Prostate gland (tissue), 2 donors: ENCODE measurements at places on chromosomes 1 and 21. TPM values are rescaled to one million over a fixed set of nuclear protein-coding genes. Genes with fewer than 3 reads are reported as not detected.
A peak's percentile ranks its signal among the peaks of the same experiment; 100 is the strongest.

Gene SRSF10
- total RNA-seq, result 94.9 TPM

Gene RPE65
- 0.57 TPM for total RNA-seq

Gene ALPL
- total RNA-seq, result 15.6 TPM

DNA sequence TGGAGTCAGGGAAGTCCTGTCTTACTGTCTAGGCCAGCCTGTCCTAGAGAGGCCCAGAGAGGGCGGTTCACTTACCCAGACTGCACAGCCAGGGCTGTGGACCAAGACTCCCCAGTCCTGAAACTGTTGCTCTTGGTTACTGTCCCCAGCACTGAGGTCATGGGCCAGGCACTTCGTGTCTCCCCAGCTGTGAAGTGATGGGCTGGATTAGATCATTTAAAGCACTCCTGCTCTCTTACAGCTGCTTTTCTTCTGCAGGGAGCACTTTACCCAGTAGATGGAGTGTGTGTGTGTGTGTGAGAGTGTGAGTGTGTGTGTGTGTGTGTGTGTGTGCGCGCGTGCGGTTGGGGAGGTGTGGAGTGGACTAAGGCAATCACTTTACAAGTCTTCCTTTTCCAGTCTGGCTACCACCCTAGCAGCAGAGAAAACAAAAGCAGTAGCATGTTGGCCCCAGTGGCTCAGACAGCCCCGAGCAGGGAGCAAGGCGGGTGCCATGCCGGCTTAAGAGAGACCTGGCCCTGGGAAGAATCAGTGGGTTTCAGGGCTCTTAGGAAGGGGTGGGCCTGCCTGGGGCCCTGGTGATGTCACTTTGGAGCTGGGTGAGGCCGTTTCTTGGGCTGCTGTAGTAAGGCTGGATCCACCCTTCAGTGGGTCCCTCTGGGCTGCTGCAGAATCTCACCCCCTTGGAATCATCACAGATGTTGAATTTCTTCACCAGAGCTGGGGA lies 2.4 kb downstream of the SPSB1 start:
- H3K4me3 ChIP-seq, result peak overlapping the region; percentile 81
- DNase-seq, result no peak
- H3K27ac ChIP-seq, result peak overlapping the region; percentile 48
- no peaks in the 10 kb centered on the region for H3K36me3 ChIP-seq
- H3K27me3 ChIP-seq, result no peaks in the 10 kb centered on the region
- H3K4me1 ChIP-seq, result no peaks in the 10 kb centered on the region

Gene PEX19
- 49.6 TPM for total RNA-seq

DNA sequence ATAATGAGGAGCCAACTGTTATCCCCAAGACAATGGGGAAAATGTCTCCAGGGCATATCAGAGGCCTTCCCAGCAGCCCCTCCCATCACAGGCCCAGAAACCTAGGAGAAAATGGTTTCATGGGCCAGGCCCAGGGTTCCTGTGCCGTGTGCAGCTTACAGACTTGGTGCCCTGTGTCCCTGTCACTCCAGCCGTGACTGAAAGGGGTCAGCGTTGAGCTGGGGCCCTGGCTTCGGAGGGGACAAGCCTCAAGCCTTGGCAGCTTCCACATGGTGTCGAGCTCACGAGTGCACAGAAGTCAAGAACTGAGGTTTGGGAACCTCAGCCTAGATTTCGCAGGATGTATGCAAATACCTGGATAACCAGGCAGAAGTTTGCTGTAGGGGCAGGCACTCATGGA lies 18.1 kb downstream of the SIPA1L2 start:
- no peak overlapping the region for H3K4me3 ChIP-seq
- H3K4me1 ChIP-seq, result no peaks in the 10 kb centered on the region

DNA sequence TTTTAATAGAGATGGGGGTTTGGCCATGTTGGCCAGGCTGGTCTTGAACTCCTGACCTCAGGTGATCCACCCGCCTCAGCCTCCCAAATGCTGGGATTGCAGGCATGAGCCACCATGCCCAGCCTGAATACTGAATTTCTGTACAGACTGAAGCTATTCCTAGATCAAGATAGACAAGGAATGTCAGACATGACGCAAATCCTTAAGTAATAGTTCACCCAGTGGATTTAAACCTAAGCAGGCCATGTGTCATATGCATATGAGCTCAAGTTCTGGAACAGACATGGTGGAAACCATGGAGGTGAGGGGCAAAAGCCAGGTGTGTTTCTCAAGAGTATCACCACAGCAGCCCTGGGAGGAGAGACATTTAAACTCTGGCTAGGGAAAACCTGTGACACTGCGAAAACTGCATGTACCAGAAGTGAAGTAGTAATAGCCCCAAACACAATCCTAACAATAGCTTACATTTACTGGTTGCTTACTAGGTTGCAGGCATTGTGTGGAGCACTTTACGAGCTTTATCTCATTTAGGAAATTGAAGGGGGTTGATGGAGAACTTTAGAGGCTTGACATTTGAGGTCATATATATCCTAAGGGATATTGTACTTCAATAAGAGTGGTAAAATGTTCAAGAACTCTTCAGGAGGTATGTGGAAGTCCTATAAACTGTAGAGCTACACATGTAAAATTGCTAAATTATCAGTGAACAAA lies 31.7 kb upstream of the MAN1A2 start:
- no peaks in the 10 kb centered on the region for H3K27me3 ChIP-seq
- H3K36me3 ChIP-seq, result no peaks in the 10 kb centered on the region
- DNase-seq, result no peak

Gene LGR6
- 8.0 TPM for total RNA-seq

Gene CDK18
- 16.2 TPM for total RNA-seq

GRCh38 chr1:92065042-92065441 lies 10.2 kb downstream of the SETSIP start:
- no peak overlapping the region for H3K4me3 ChIP-seq
- no peak overlapping the region for H3K27ac ChIP-seq
- no peaks in the 10 kb centered on the region for H3K4me1 ChIP-seq
- no peak for DNase-seq
